ENCODE measurements at places on chromosomes 1 and 21.

- DNase-seq = no peak
These were observed 316.2 kb upstream of the FMN2 start for GRCh38 chr1:239775466-239775865.

DNA sequence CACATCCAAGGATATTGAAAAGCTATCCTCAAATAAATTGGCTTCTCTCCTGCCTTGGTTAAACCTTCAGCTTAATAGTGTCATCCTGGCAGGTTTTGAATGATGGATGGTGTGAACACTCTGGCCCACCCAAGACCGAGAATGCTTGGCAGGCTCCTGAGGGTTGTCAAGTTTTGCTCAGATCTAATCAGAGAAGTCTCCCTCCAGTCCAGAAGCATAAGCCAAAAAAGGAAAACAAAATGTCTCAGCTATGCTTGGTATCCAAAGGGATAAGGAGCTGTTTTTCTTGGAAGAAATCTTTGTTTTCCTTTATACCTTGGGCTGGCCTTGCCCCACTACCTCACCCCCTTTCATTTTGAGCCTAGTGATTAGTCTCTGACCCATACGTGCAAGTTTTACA, 172.7 kb downstream of the CRB1 start:
- DNase-seq = no peak

DNA sequence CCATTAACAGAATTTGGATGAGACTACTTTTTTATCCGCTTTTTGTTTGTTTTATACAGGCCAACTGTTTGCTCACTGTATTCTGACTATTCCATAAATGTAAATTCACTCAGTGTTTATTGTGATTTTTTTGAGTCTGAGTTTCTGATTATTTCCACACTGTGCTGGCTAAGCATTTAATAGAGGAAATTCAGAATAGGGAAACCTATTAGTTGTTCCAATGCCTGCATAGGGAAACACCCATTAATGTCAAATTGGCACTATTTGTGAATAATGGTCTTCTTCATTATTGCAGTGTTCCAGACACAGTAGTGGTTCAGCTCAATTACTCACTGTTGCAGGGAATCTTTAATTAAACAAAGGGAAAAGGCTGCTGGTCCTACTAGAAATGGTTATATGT, 174.7 kb upstream of the SGIP1 start:
- DNase-seq = no peak

DNA sequence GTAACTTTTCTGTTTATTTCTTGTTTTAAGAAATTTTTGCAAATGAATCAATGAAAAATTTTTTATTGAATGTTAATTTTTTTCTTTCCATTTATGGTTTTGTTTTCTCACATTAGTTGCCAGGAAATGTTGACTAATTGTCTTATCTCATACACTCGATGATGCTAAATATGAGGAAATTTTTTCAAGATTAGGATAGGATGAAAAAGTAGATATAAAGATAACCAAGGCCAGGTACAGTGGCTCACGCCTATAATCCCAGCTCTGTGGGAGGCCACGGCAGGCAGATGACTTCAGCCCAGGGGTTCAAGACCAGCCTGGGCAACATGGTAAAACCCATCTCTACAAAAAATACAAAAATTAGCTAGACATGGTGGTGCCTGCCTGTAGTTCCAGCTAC, 12.6 kb downstream of the LAX1 start:
- DNase-seq = no peak

GRCh38 chr1:109432336-109432735, 6.1 kb upstream of the PSMA5 start:
- no peak for DNase-seq

- DNase-seq = no peak
These were observed 56.6 kb downstream of the PCNX2 start for GRCh38 chr1:233238884-233239431.

GRCh38 chr1:98045211-98045766, 124.5 kb upstream of the DPYD start:
- DNase-seq = no peak

- no peak for DNase-seq
These were observed 38.6 kb downstream of the WASF2 start for GRCh38 chr1:27451343-27451742.

- DNase-seq = peak; percentile 28
These were observed at the start of gene SLAMF6 for GRCh38 chr1:160522622-160523345. TSS of gene SLAMF6 (minus strand) at chr1:160523255. CDS start at chr1:160523192, 63 bp downstream.

Measured in stimulated activated CD4-positive, alpha-beta T cell treated with anti-CD3 and anti-CD28 coated beads, Interleukin-4, amount 100 ng/mL, for 48 hours (primary cell).